ENCODE measurements at places on chromosomes 16 and 17.

GRCh38 chr17:12388226-12388625 lies 277.5 kb upstream of the MYOCD start:
- DNase-seq = no peak

- DNase-seq = no peak
These were observed 8.0 kb downstream of the PHAF1 start for GRCh38 chr16:67117716-67118115.

DNA sequence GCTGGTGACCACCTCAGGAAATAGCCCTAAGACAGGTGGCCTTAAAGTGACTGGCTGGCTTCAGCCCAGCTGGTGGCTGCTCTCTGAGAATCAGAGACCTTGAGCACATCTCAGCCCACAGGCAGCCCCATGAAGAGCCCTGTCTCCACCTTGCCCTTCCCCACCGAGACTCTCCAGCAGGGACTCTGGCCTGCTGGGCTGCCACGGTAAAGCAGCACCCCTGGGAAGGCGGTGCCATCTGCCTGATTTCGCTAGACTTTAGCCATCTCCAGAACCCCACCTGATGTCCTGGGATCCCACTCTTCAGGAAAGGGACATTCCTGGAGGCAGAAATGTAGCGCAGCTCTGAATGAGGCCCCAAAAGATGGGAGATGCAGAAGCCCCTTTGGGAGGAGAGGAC lies 45.2 kb upstream of the LGALS9 start:
- DNase-seq = no peak

GRCh38 chr17:5745111-5745813 lies 161.0 kb upstream of the NLRP1 start:
- DNase-seq = peak; percentile 50

- no peak for DNase-seq
These were observed 66.6 kb upstream of the RPH3AL start for GRCh38 chr17:419073-419735.

DNA sequence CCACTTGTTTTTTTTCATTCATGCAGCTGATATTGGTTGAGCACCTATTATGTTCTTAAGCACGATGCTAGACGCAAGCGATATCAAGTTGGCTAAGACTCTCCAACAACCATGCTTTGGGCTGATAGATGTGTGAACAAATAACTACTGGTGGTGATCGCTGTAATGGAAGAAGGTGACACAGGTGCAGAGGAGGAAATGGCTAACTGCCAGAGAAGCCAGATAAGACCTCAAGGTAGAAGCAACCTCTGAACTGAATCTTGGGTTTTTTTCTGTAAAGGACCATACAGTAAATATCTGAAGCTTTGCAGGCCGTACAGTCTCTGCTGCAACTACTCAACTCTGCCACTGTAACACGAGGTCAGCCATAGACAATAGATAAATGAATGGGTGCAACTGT lies 97.9 kb downstream of the C17orf67 start:
- DNase-seq = no peak

DNA sequence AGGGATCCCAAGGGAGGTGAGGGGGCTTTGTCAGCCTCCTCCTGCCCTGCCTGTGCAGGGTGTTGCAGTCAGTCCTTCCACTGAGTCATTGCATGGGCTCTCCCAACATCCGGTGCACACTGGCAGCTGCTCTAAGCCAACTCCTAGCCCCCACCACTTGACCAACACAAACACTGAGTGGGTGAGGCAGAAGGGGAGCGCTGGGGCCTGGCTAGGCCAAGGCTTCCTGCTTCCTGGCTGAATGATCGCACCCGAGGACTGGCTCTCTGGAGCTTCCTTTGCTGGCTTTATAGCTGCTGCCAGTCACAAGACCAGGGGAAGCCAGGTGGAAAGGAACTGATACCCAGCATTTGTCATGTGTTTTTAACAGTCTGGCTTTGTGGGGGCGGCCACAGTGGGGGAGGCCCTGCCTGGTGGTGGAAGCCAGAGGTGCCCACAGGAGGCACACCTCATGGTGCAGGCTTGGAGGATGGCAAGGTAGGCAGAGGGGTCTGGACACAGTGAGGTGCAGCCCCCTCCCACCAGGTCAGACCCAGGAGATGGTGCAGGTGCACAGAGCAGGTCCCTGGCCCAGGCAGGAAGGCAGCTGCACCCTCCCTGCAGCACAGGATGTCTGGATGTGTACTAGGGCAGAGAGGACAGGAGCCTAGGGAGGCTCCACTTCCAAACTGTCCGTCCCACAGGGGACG lies 6.8 kb downstream of the MPG start:
- DNase-seq = no peak

GRCh38 chr16:3444032-3444388 lies 530 bp downstream of the NAA60 start:
- no peak for DNase-seq

GRCh38 chr17:57328109-57328882 lies 72.0 kb downstream of the MSI2 start:
- no peak for DNase-seq

DNA sequence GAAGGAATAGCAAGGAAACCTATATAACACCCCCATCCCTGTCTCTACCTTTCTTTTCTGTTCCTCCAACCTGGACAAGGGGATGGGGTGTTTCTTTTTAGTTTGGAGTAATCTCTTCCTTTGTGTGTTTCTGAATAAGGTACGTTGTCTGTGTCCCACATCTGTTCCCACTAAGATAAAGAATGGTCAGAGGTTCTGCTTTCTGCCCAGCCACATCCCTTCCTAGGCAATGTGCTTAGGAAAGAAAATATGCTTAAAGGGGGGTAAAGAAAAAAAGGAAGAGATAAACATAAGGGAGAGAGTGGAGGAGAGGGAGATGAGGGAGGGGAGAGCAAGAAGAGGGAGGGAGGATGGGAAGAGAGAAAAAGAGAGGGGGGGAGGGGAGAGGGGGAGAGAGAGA lies 35.1 kb downstream of the SLC6A2 start:
- no peak for DNase-seq

DNA sequence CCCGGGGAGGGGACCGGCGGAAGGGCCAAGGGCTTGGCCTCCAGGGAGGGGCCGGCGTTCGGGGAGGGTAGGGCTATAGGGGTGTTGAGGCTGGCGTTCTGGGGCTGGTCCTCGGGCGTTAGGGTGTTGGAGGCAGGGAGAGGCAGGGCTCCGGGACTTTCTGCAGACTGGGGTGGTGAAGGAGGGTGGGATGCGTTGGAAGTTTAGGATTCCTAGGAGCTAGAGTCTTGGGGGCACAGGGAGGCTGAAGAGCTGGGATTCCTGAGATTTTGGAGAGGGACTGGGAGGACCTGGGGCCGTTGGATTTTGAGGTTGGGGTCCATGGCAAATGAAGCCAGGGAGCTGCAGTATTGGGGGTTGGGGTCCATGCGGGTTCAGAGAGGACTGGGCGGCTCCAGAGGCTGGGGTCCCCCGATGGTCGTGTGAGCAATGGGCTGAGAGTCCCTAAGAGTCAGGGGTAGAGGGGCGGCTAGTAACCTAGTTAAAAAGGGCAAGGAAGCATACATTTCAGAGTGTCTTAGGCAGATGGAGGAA lies 740 bp downstream of the NFATC2IP start:
- DNase-seq = no peak

- DNase-seq = no peak
These were observed 63.1 kb upstream of the BCO1 start for GRCh38 chr16:81175325-81175891.

GRCh38 chr17:40914075-40914855 lies 23.2 kb downstream of the KRT23 start:
- no peak for DNase-seq

DNA sequence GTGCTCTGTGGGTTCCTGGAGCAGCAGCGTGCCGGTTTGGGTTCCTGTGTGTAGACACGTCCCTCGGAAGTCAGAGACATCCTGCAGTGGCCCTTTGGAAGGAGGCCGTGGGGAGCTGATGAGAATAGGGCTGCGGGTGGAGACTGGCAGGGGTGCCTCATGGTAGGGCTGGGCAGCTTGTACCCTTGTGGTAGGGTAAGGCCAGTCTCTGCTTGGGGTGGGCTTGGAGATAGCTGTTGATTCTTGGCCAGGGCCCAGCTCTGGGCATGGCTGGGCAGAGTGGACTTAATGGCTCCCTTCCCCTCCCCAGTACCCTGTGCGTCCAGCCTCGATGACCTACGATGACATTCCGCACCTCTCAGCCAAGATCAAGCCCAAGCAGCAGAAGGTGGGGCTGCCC lies 10.6 kb downstream of the POLR3E start:
- no peak for DNase-seq
